ENCODE measurements at places on chromosomes 3 and 15.

DNA sequence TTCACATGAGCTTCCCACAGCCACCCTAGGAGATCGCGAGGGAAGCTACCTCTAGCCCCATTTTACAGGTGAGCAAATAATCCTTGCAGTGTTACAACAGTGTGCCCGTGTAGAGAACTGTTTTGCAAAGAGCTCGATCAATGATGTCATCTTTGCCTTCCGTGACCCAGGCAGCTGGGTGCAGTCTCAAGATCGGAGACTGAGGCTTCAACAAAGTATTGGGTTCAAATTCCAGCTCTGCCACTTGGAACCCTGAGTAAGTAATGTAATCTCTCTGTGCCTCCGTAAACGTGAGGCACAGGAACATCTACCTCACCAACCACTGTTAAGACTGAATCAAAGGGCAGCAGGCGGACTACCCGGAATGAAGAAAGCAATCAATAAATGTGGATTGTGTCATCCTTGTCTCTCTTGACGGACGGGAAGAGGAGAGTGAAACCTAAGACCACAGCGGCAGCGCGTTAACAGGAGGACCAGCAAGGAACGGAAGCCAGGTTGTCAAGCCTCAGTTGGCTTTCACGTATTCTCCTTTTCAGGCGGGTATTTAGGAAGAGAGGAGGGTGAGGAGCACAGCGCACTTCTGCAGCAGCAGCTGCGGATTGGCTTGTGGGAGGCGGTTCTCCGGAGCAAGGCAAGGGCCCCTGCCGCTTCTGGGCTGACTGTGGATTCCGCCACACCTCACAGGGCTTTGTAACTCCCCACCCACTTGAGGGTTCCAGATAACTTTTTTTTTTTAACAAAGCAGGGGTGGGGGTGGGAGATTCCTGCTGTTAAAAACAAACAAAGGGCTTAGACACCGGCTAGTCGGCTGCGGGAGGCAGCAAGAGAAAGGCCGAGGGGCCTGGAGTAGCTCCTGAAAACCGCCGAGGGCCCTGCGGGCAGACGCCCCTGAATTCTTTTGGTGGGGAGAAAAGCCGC is 1.5 kb upstream of the SMAD3 start:
- no peak for DNase-seq

GRCh38 chr3:63642488-63642887 is 10.0 kb upstream of the SNTN start:
- no peak for DNase-seq

DNA sequence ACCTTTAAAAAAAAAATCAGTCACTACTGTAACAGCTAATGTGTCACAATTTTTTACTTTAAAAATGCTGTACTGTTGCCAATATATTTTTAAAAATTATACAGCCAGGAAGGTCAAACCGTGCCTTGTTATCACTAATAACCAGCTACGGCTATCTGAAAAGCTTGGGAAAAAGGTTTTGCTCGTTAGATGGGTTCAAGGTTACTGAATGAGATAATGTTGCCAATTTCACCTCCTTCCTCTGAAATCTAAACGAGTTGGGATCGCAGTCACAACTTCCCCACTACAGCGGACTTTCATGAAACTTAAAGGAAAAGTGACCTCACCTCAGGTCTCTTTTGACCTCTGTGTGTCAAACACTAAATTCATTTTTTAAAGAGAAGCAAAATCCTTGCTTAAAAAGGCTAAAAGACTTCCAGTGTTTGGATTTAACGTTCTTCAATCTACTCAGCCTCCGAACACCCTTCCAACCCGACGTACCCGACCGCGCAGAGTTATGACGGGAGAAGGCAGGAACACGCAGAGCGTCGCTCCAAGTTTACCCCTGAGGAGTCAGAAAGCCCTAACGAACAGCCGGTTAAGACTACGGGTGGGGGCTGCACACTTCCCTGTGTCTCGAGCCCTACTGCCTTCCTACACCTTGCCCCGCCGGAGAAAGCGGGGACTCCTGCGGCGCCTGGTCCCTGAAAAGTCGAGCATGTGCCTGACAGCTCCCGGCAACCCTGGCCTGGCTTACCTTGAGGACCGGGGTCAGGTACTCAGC is 860 bp downstream of the ATG3 start:
- peak; percentile 55 for DNase-seq

GRCh38 chr3:113844622-113845222 is 6.1 kb downstream of the GRAMD1C start:
- no peak for DNase-seq

DNA sequence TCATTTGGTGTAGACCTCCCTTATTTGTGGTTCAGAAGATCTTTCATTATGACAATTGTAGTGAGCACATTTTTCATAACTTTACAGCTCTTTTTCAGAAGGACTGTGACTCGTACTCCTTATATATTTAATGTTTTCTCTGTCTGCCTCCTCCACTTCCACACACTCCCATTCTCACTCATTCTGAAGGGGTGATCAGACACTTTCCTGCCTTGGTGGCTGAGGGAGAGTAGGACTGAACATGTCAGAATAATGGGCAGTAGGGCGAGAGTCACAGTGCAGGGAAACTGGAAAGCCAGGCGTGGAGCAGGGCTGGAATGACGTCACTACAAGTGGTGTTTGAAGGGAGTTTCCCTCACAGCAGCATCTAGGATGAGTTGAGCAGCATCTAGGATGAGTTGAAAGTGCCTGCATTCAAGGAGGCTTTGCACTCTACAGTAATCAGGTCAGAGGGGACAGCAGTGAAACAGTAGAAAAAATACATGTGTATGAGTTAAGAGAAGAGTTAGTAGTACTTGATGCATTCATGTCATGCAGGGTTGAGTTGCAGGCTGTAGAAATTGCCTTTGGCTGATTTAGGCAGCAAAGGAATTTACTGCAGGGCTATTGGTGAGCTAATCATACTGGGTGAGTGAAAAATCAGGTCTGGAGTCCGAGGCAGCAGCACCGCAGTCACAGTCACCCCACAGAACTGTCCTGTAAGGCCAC is 36.3 kb upstream of the FBXL22 start:
- peak; percentile 25 for DNase-seq

DNA sequence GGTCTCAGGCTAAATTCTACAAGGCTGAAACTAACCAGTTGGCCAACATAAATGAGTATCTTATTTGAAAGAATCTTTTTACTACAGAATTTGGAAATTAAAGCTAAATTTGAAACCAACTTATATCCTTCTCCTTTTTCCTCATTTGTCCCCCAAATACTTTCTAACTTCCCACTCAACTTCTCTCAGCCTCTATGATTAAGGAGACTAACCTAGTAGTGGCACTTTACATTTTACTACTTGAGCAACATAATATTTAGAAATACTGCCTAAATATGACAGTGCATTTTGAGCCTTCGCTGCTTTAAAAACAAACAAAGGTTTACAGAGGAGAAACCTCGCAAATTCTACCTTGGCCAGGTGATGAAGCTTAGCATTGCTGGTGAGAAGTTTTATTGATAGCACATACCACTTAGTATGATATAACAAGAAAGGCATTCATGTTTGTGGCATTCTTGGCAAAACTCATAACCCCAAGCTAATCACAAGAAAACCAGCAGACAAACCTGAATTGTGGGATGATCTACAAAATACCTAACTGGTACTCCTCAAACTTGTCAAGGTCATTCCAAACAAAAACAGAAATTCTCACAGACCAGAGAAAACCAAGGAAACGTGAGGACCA is 432.1 kb upstream of the CFAP20DC start:
- no peak for DNase-seq

- DNase-seq, result no peak
Measured at GRCh38 chr15:44207643-44208042, 12.6 kb upstream of the FRMD5 start.

DNA sequence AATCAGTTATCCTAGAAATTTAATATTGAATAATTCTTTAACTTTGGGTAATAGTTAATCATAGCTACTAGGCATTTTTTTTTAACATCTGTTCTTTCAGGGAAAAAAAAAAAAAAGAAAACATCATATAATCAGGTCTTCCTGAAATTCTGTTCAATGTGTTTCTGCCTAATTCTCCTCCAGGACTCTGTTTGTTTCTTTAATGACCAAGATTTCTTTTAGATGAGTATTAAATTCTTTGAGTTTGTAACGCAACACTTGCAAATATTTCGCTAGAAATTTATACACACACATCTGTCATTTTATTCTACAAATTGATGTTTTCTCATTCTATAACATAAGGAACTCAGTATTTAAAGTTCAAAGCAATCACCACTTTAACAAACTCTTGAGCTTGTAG is 56.7 kb downstream of the ALCAM start:
- no peak for DNase-seq

- no peak for DNase-seq
Measured at GRCh38 chr15:85415783-85416182, 35.4 kb downstream of the AKAP13 start.

GRCh38 chr3:9130345-9131305 is 118.8 kb downstream of the SRGAP3 start:
- no peak for DNase-seq

- no peak for DNase-seq
Measured at GRCh38 chr3:120153294-120153693, 59.0 kb upstream of the GSK3B start.

- no peak for DNase-seq
Measured at GRCh38 chr3:23607184-23607847, 198.4 kb upstream of the UBE2E1 start.
